ENCODE measurements at places on chromosomes 7 and 10.

GRCh38 chr10:79266084-79266483 is 81.2 kb upstream of the PPIF start:
- no peak for DNase-seq

- no peak for DNase-seq
Observed at GRCh38 chr10:28971764-28972163, 294.4 kb downstream of the BAMBI start.

DNA sequence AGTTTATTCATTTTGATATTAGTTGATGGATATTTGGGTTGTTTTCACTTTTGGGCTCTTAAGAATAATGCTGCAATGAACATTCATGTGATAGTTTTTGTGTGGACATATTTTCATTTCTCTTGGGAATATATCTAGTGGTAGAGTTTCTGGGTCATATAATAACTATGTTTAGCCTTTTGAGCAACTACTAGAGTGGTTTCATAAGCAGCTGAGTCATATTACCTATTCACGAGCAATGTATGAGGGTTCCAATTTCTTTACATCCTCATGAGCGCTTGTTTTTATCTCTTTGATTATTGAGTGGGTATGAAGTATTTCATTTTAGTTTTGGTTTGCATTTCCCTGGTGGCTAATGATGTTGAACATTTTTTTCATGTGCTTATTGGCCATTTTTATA is 182.6 kb downstream of the PON1 start:
- DNase-seq: no peak

DNA sequence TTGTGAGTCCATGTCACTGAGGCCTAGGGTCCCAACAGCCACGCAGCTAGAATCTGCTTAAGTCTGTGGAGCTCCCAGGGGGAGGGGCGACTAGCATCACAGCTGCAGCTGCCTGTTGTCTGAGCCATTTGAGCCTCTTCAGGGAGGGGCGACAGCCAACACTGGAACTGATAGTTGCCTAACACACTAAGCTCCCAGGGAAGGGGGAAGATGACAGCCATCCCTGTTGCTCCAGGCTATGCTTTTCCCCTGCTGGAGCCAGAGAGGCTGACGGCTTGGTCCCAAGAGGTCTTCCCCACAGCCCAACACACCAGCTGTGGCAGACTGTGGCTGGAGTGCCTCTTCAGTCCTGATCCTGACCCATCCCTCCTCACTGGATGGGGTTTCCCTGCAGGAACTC is 817.5 kb downstream of the NXPH1 start:
- DNase-seq: no peak

GRCh38 chr10:18005445-18005780 is 53.7 kb downstream of the SLC39A12 start:
- DNase-seq: no peak

All from SW 1271 (cell line).